ENCODE measurements at places on chromosomes 7 and 10.

DNA sequence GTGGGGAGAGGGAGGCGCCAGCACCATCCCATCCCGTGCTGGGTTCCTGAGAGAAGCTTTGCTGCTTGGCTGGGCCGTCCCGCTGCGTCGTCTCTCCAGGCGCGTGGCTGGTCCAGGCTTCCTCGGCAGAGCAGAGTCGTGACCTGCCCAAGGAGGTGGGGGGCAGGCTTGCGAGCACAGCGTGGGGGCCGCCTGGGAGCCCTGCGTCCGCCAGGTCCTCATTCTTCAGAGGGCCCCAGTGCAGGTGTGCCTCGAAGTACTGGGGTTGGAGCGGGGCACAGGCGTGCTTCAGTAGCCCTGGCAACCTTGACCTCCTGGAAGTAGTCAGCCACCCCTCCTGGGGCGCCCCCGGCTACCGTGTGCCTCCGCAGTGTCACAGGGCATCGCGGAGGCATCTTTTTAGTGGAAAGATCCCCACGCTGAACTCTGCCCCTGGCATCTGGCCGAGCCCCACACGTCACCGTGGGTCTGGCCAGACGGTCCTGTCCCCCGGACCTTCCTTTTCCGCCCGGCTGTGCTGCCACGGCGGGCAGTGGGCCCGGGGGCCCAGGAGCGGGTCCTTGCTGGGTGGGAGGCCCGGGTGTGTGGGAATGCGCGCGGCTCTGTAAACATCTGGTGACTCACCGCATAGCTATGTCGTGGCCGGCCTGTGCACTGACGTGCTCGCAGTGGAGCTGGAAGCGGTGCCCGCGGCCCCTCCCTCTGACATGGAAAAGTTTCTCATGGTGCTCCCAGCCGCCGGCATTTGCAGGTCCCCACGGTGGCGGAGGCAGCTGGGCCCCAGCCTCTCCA lies 6.4 kb downstream of the MAFK start:
- DNase-seq: no peak

GRCh38 chr7:146702898-146703297 lies 586.3 kb downstream of the CNTNAP2 start:
- no peak for DNase-seq

DNA sequence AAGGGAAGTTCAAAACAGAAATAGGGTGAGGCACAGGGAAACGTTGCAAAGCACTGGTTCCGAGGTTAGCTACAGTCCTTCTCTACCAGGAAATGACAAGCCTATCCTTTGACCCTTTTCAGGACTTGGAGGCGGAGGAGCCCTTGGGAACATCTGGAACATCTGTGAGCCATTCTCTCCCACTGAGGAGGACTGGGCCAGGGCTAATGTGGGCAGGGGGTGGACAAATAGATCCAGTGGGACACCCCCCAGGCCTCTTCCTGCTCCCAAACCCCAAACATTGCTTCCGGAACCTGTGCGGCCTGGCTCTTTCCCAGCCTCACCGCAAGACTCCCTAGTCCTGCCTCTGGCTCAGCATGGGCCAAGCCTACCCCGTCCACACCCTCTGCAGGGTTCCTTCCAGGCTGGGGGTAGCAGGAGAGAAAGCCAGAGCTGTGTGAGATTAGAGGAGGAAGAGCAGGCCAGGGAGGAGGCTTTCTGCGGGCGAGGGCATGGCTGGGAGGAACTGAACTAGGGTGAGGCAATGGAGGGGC lies 36.5 kb downstream of the GHRHR start:
- no peak for DNase-seq

- no peak for DNase-seq
Observed at GRCh38 chr7:132466367-132466766, 109.9 kb downstream of the PLXNA4 start.

GRCh38 chr7:133117452-133117851 lies 35.6 kb upstream of the CHCHD3 start:
- DNase-seq: no peak

DNA sequence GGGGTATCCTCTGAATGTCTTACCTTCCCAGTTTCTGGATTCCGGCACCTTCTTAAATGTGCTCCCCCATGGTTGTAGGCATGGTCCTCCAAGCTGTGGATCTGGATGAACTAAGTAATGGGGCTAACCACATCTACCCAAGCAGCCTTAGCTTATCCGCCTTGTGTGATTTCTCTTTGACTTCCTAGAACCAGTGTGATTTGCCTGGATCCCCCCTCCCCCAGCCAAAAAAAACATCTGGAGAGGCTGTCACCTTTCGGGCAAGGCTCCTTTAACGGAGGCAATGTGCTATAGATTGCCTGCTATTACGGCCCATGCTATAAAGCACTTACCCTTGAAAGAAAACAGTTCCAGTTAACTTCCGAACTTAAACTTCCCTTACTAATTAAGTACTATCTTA lies 33.9 kb downstream of the C1GALT1 start:
- DNase-seq: no peak

DNA sequence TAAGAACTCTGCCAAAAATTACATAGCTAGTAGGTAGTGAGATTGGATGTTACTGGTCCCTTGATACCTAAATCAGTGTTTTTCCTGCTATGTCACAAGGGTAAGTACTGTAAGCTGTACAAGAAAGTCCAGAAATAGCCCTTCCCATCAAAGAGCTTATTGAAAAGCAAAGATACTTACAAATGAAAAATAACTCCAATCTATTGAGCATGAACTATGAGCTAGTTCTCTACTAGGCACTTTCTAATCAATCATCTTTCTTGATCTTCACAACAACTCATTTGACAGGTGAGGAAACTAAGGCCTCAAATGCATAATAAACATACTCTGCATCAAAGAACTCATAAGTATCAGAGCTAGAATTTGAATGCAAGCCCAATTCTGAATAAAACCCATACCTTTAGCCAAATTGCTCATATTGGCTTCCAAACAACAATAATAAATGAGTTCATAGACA lies 249.8 kb upstream of the TCF7L2 start:
- no peak for DNase-seq

- no peak for DNase-seq
Observed at GRCh38 chr10:26679588-26679987, 17.9 kb upstream of the PDSS1 start.

DNA sequence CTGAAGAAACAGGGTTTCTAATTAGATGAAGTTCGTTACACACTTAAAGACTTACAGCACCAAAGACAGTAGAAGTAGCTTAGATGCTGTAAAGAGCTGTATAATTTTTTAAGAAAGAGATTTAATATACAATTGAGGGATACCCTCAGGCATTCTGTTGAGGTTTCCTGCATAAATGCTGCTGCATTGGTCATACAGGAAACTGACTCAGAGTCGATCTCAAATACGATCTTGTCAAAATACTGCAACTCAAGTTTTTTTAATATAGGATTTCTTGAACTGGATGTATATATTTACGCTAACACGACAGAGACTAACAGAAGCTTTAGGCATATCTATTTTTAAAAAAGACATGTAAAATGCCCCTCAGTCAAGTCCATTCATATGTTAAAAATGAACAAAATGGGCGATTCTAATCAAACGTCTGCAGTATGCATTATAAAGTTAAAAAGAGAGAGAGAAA lies 2.4 kb upstream of the ARID5B start:
- peak; percentile 57 for DNase-seq

- DNase-seq: no peak
Observed at GRCh38 chr10:68877482-68878110, 23.5 kb upstream of the DDX50 start.

DNA sequence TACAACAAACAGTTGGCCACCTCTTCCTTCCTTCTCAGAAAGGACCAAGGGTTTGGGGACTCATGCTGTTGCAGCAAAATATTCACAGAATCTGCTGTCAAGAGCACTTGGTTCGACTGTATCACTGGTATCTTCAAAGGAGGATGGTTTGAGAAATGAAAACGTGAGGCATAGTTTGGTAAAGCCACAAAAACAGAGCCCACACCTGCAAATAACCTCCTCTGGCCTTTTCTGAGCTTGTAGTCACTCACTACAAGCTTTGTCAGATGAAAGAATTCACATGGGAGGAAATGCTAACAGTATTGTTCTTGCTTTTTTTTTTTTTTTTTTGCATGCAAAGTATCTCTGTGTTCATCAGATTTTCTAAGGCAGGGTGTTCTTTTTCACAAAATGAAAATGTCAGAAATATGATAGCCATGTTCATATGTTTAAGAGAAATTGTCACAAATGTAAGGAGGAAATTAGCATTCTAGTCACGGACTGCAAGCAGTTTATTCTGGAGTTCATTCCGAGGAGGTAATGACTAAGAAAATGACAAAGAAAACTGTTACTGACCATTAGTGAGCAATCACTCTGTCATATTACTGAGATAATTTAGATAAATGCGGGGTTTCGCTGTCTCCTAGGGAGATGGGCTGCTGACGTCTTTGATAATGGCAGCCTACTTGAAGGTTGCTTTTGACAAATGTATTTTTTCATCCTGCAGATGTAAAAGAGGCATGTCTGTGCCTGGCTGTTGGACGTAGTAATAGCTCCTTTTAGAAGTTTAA lies 117.8 kb upstream of the MYO3A start:
- no peak for DNase-seq

GRCh38 chr7:44519546-44519945 lies 21.6 kb downstream of the NPC1L1 start:
- no peak for DNase-seq

GRCh38 chr10:17003651-17004286 lies 125.8 kb downstream of the CUBN start:
- no peak for DNase-seq

GRCh38 chr7:33044986-33045385 lies 17.6 kb downstream of the NT5C3A start:
- DNase-seq: no peak

GRCh38 chr7:16098585-16099179 lies 322.7 kb downstream of the CRPPA start:
- peak; percentile 30 for DNase-seq

DNA sequence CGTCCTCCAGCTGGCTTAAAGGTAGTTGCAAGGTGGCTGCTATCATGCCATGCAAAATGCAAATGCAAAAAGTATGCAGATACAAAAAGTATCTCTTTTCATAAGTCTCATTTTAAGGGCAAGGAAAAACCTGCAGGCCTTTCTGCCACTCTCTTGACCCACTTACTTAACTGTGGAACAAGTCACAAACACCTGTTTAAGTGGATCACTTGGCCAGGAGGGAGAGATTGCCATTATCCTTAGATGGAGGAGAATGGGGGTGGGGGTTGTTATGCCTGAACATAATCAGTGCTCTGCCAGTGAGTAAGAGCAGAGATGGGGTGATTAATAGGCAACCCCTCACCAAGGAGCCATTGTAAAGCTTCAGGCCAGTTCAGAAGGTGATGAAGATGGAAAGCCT lies 25.1 kb upstream of the HERPUD2 start:
- DNase-seq: no peak

DNA sequence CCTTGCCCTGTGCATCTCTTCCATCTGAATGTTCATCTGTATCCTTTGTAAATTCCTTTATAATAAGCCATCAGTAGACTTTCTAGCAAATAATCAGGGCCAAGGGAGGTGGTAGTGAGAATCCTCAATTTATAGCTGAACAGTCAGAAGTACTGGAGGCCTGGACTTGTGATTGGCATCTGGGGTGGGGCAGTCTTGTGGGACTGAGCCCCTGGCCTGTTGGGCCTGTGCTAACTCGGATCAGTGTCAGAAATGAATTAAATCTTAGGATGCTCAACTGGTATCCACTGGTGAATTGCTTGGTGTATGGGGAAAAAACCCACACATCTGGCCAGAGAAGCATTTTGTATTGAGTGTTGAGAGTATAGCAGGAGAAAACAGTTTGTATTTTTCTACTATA lies 481.8 kb downstream of the GLRX3 start:
- no peak for DNase-seq

GRCh38 chr10:68099736-68100135 lies 9.6 kb upstream of the MYPN start:
- DNase-seq: no peak

GRCh38 chr7:140242057-140243031 lies 65.6 kb upstream of the KDM7A start:
- DNase-seq: peak; percentile 93

DNA sequence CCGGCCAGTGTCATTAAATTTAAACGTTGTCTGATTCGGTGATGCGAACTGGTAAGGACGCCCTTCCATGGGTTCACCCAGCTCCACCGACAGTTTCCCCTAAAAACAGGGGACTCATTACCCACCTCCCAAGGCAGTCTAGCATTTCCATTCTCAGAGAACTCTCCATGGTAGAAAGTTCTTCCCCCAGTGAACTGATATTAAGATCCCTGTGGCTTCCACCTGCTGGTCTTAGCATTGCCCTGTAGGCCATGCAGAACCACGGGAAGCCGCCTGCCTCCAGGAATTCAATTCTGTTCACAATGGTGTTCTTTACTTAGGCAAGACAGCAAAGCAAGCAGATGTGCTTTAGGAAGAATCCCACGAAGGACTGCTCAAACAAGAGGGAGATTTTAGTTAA lies 128.9 kb upstream of the NANOS1 start:
- no peak for DNase-seq

- no peak for DNase-seq
Observed at GRCh38 chr7:155227004-155227787, 70.5 kb upstream of the INSIG1 start.

GRCh38 chr7:84196084-84196503 lies 1.5 kb upstream of the SEMA3A start:
- DNase-seq: peak; percentile 55

DNA sequence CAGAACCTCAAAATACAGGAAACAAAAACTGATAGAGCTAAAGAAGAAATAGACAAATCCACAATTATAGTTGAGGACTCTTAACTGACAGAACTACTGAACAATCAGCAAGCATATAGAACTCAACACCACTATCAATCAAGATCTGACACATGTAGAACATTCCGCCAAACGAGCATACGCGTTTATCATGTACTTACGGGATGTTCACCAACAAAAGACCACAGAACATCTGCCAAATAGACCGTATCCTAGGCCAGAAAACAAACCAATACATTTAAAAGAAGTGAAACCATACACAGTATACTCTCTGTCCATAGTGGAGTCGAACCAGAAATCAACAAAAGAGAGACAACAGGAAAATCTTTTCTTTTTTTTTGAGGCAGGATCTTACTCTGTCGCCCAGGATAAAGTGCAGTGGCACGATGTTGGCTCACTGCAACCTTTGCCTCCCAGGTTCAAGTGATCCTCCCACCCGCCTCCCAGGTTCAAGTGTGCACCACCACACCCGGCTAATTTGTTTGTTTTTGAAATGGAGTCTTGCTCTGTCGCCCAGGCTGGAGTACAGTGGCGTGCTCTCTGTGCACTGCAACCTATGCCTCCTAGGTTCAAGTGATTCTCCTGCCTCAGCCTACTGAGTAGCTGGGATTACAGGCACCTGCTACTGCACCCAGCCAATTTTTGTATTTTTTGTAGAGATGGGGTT lies 5.1 kb downstream of the GNA12 start:
- peak; percentile 35 for DNase-seq

All from KBM-7 (cell line).